Myometrial cell (primary cell): ENCODE measurements at places on chromosomes 1 and 21. TPM values are rescaled to one million over a fixed set of nuclear protein-coding genes. Genes with fewer than 3 reads are reported as not detected.

SPRR5 gene
- not detected in 2 replicates for total RNA-seq

TRIM63 gene
- total RNA-seq: not detected in 2 replicates

TSHB gene
- total RNA-seq: not detected in 2 replicates

PFKFB2 gene
- total RNA-seq: 1.2 TPM in 2 replicates
